ENCODE measurements at places on chromosomes 16 and 17. TPM values are rescaled to one million over a fixed set of nuclear protein-coding genes. Genes with fewer than 3 reads are reported as not detected.

The BCAS3 gene
- total RNA-seq, result 50.0 TPM

The NPTX1 gene
- 0.07 TPM for total RNA-seq

The LAT gene
- 193 TPM for total RNA-seq

The EPN3 gene
- not detected for total RNA-seq

The LPO gene
- not detected for total RNA-seq

The CCL8 gene
- total RNA-seq, result not detected

DNA sequence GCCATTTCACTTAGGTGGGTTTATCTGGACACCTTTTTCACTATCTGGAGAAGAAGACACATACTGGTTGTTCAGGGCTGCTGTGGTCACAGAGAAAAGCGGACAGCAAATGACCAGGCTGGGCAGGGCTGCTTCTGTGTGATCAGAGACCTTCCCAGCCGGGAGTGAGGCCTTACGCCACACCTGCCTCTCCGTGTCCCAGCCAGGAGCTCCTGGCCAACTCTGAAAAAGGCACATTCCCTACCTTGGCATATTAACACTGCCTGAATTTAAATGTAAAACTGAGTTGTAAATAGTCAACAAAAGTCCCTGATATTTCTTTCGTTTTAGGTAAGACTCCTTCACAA lies 9.1 kb upstream of the SOST start:
- no peak overlapping the region for H3K4me3 ChIP-seq
- H3K36me3 ChIP-seq, result peaks cover 8% of the 10 kb centered on the region
- no peaks in the 10 kb centered on the region for H3K27me3 ChIP-seq
- no peak for DNase-seq
- no peaks in the 10 kb centered on the region for H3K4me1 ChIP-seq
- no peak overlapping the region for H3K27ac ChIP-seq

GRCh38 chr16:48556913-48557351 lies 53.0 kb downstream of the N4BP1 start:
- H3K36me3 ChIP-seq, result peaks cover 9% of the 10 kb centered on the region
- H3K4me3 ChIP-seq, result peak overlapping the region; percentile 2
- H3K27me3 ChIP-seq, result no peaks in the 10 kb centered on the region
- peak overlapping the region; percentile 91 for H3K27ac ChIP-seq

DNA sequence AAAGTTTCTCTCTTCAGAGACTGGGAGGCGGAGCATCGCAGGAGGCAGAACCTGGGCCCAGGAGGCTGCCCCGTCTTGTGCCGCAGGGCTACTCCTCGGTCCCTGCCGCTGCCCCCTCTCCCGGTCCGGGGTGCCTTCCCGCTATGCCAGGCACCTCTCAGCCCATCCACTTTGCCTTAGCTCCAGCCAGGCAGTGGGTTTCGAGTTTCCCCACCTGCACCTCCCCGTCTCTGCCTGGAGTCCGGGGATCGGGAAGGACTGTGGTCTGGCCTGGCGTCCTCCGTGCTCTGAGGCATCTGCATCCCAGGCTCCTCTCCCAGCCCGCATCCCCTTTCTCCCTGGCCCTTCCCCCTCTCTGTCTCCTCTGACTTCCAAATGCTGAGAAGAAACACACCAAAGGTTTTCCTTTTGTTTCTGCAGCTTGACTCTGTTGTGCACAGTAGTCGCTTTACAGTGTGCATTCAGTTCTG lies 26.8 kb upstream of the PIK3R6 start:
- H3K4me3 ChIP-seq, result no peak overlapping the region
- H3K4me1 ChIP-seq, result peaks cover 46% of the 10 kb centered on the region
- no peaks in the 10 kb centered on the region for H3K27me3 ChIP-seq
- peak overlapping the region; percentile 98 for H3K27ac ChIP-seq
- no peak for DNase-seq

GRCh38 chr17:33469421-33469820 lies 176.3 kb upstream of the ASIC2 start:
- no peaks in the 10 kb centered on the region for H3K4me1 ChIP-seq
- no peak overlapping the region for H3K27ac ChIP-seq
- no peak overlapping the region for H3K4me3 ChIP-seq
- H3K27me3 ChIP-seq, result peaks cover 8% of the 10 kb centered on the region
- DNase-seq, result no peak

DNA sequence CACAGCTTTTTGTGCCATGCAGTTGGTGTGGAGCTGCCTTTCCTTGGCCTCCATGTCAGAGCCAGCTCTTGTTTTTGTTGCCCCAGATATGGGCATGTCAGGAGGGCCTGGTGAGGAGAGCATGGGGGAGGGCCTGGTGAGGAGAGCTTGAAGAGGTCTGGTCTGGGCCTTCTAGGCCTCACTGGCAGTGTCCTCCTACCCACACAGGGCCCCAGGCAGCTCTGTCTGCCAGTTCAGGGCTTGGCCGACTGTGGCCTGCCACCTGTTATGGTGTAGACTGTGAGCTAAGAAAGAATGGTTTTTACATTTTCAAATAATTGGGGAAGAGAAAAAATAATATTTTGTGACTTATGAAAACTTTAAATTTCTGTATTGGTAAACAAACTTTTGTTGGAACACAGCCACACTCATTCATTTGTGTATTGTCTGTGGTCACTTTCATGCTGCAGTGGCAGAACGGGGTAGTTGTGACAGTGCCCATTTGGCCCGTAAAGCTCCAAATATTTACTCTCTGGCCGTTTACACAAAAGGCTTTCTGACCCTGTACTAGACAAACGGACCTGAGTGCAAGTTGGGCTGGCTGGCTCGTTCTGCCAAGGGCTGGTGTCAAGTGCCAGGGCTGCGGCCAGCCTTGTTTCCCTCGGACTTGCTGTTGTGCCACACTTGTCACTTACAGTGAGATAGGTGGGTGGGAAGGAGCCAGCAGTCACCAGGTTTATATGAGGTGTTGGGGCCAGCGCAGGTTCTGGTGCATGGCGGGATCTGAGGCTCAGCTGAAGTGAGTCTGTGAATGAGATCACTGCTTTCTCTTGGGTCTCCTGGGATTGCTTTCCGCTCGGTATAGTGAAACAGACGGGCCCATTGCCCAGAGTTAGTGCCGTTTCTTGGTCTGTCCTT lies 18.2 kb downstream of the PGS1 start:
- peak overlapping the region; percentile 49 for H3K27ac ChIP-seq
- peaks cover 16% of the 10 kb centered on the region for H3K4me1 ChIP-seq
- H3K36me3 ChIP-seq, result no peaks in the 10 kb centered on the region
- no peaks in the 10 kb centered on the region for H3K27me3 ChIP-seq
- DNase-seq, result no peak

DNA sequence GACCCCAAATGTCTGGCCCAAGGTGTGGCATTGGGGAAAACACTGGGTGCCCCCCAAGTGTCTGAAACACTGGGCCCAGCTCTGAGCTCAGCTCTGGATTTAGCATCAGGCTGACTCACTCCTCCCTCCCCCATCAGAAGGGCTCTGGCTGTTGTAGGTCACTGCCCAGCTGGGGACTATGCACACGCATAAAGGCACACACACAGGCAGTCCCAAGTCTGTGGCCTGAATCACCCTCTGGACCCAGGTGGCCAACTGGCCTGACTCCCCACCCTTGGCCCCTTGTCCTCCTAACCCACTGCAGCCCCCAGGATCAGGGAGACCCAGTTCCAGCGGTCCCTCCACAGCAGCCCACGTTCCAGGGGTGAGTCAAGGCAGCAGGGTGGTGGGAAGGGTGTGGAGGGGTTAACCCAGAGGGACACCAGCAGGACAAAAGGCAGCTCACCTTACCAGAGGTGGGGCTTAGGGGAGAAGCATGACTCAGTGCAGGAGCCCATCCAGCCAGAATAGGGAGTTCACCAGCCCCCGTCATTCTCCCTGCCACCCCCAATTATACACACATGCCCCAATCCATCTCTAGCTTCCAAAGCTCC lies 47.0 kb downstream of the MYO18A start:
- H3K36me3 ChIP-seq, result no peaks in the 10 kb centered on the region
- no peak overlapping the region for H3K4me3 ChIP-seq
- no peaks in the 10 kb centered on the region for H3K27me3 ChIP-seq
- peaks cover 39% of the 10 kb centered on the region for H3K4me1 ChIP-seq

GRCh38 chr16:11367483-11367906 lies 22.2 kb downstream of the RMI2 start:
- no peaks in the 10 kb centered on the region for H3K27me3 ChIP-seq
- H3K4me1 ChIP-seq, result peaks cover 21% of the 10 kb centered on the region
- H3K4me3 ChIP-seq, result no peak overlapping the region
- H3K27ac ChIP-seq, result no peak overlapping the region

DNA sequence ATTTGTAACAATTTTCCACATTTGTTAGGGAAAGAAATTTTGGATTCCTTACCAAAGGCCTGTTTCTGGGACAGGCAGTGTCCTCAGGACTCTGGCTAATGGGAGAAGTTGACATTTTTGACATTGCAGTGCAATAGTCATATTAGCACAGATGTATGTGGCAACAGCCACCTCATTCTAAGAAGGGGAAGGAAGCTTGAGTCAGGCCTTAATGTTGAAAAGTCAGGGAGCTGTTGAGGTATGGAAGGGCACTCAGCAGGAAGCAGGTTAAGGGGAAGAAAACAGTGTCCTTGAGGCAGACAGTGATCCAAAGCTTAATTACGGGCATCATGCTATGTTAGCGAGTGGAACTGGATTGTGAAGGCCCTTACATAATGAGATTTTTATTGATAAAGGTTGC lies 20.9 kb downstream of the AKTIP start:
- DNase-seq, result no peak
- no peak overlapping the region for H3K27ac ChIP-seq
- H3K36me3 ChIP-seq, result peaks cover 18% of the 10 kb centered on the region
- H3K27me3 ChIP-seq, result no peaks in the 10 kb centered on the region

DNA sequence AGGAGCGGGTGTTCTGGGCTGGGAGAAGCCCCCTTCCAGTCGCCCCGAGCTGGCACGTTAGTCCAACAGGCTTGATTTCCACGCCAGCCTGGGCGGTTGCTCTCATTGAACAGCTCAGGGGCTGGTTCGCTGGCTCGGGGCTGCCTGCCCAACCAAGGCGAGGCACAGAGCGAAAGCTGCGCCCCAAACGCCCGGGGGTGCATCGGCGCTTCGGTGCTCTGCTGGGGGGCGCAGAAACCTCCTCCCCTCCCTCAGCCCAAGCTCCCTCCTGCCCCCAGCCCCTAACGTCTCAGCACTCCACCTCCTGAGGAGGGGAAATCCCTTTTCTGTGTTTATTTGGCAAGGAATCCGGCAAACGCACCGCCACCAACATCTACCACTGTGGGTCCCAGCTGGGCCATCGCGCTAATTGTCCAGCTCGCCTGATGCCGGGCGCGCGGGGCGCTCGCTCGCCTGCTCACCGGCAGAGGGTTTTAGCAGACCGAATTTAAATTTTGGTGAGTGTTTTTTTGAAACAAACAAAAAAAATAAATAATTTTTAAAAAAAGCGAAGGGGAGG lies 29.5 kb upstream of the RBFOX1 start:
- H3K4me3 ChIP-seq, result no peak overlapping the region
- H3K4me1 ChIP-seq, result no peaks in the 10 kb centered on the region
- H3K36me3 ChIP-seq, result no peaks in the 10 kb centered on the region
- no peaks in the 10 kb centered on the region for H3K27me3 ChIP-seq
- no peak overlapping the region for H3K27ac ChIP-seq

DNA sequence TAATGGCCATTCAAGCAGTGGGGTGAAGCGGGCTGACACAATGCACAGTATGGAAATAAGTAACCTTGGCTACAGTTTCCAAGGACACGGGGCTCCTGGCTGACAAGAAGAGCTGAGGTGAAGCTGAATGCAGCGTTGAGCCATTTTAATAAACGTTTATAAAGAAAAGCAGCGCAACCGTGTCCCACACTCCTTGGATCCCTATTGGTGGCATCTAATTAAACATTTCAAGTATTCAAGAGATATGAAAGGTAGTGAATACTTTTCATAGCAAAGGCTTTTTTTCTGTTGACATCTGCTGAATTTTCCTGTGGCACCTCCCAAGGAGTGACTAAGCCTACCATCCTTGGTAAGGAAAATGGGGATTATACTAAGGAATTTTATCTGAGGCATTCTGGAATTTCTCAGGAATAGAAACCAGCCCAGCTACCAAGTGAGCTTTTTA lies 26.5 kb downstream of the DUSP14 start:
- H3K4me3 ChIP-seq, result no peak overlapping the region
- no peaks in the 10 kb centered on the region for H3K27me3 ChIP-seq
- DNase-seq, result no peak
- peaks cover 5% of the 10 kb centered on the region for H3K4me1 ChIP-seq
- peaks cover 2% of the 10 kb centered on the region for H3K36me3 ChIP-seq

GRCh38 chr17:47884905-47885730 lies 10.9 kb upstream of the SP2 start:
- H3K27me3 ChIP-seq, result peaks cover 6% of the 10 kb centered on the region
- no peak overlapping the region for H3K27ac ChIP-seq
- H3K4me3 ChIP-seq, result peak overlapping the region; percentile 33

DNA sequence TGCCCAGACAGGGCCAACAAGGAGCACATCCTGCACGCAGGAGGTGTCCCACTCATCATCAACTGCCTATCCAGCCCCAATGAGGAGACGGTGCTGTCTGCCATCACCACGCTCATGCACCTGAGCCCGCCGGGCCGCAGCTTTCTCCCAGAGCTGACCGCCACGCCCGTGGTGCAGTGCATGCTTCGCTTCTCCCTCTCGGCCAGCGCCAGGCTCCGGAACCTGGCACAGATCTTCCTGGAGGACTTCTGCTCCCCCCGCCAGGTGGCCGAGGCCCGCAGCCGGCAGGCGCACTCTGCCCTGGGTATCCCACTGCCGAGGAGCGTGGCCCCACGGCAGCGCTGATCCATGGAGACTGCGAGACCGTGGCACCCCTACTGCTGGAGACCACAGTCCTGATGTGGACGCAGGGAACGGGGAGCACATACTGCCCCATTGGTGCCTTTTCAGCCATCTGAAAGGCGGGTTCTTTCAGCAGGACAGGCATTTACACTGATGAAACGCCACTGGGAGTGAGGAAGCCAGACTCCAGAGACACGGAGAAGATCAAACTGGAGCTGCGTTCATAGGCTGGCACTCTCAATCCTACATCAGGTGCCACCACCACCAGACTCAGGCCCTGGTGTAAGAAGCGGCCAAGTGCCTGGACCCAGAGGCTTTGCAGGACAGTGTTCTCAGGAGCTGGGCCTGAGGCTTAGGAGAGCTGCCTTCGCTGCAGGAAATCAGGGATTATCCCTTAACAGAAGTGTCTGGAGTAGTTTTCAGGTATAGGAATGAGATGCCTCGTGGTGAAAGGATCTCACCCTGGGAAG lies 2.6 kb downstream of the NT5C start:
- H3K4me1 ChIP-seq, result peaks cover 26% of the 10 kb centered on the region
- peaks cover 2% of the 10 kb centered on the region for H3K36me3 ChIP-seq
- no peak for DNase-seq
- no peaks in the 10 kb centered on the region for H3K27me3 ChIP-seq

DNA sequence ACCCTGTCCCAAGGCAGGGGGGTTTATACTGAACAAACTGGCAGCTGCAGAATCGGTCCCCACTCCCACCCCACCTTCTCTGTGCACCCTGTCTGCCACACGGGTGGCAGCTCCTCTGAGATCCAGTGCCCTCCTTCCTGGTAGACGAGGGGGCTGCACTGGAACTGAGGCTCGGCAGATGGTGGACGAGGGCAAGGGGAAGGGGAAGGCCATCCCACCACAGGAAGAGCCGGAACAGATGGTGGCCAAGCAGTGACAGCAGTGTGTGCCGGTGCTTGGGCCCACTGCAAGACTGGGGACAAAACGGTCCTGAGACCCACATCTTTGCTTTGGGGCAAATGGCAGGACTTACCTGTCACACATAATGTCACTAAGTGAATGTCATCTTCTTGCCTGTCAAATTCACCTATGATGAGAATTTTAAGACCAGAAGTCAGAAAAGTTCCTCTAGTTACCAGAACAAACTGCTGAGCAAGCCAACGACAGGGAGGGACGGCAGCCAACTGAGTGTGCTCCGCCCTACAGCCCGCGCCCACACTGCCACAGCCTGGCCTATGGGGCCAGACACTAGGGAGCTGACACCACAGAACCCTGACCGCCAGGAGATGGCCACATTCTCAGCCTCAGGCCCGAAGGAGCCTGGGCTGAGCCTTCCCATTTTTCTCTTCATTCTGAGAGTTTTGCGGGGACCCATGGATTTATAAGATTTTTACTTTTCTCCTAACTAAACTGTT lies 14.4 kb downstream of the NTAN1 start:
- no peak overlapping the region for H3K4me3 ChIP-seq
- no peak for DNase-seq
- peaks cover 2% of the 10 kb centered on the region for H3K4me1 ChIP-seq
- H3K36me3 ChIP-seq, result peaks cover 2% of the 10 kb centered on the region
- no peaks in the 10 kb centered on the region for H3K27me3 ChIP-seq
- peak overlapping the region; percentile 47 for H3K27ac ChIP-seq
